ENCODE measurements at places on chromosomes 4 and X.

DNA sequence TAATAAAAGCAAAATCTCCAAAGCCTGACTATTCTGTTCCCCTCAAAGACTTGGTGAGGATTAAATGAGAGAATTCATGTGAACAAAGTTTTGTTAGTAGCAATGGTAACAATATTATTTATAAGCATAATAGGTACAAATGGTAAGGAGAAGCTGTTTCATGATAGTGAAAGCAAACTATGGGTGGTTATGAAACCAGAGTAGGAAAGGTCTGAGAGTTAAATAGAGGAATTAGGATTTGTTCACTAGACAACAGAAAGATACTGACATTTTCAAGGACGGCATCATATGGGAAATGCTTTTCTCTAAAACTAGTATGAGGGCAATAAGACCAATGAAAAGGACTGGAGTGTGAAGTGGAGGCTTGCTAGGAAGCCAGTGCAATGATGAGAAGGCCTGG, 128.6 kb upstream of the FTHL17 start:
- no peak for DNase-seq

GRCh38 chr4:11467931-11468330, 39.2 kb upstream of the HS3ST1 start:
- no peak for DNase-seq

DNA sequence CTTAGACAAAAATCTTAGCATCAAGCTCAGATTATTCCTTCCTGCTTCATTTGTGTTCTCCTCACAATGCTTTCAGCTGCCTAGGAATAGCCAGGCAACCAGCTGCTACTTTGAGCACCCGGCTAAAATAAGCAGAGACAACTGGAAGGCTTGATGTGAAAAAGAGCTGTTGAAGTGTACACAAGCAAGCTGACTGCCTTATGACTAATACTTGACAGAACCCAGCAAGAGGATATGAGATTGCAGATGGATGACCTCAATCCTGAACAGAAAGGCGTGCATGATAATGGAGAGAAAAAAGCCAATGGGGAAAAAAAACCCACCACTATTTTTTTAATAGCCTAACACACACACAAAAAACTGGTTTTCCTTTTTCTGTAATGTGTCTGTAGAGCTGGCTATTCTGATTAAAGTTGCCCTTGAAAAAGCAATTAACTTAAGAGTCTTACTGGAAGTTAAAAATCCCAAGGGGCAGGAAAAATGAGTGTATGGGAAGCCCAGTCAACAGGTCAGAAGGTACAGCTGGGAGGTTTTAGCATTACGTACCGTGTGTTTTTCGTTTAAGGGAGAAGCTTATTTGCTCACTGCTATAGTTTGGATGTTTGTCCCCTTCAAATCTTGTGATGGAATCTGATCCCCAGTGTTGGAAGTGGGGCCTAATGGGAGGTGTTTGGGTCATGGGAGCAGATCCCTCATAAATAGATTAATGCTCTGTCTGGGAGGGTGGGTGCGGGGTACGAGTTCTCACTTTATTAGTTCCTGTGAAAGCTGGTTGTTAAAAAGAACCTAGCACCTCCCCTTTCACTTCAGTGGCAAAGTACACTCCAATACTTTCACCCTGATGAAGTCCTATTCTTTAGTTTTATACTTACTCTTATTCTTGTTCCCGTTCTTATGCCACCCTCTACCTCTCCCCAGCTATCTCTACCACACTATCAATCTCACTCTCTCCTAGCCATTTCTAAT, 37.1 kb upstream of the HERC6 start:
- DNase-seq: peak; percentile 83

DNA sequence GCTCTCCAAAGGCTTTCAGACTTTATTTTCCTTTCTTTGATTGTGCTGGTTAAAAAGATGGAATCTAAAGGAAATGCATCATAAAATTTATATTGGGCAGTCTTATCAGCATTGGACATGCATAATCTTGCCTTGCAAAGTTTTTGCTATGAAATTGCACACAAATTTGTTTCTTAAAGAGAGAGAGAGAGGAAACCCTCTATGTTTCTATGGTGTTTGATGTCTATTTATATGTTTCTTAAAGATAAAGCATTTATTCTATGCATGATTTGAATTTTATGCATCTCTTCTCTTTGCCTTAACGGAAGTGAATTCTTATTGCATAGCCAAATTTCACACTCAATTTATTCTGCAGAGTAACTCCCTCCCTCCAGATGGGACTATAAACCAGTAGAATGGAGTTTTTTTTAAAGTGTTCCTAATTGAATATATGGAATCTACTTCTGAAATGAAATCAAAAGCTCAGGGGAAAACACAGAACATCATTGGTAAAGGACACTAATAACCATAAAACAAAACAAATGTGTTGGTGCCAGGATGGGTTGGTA, 83.5 kb upstream of the PPARGC1A start:
- no peak for DNase-seq

GRCh38 chr4:158015241-158015640, 157.6 kb downstream of the GASK1B start:
- peak; percentile 6 for DNase-seq

DNA sequence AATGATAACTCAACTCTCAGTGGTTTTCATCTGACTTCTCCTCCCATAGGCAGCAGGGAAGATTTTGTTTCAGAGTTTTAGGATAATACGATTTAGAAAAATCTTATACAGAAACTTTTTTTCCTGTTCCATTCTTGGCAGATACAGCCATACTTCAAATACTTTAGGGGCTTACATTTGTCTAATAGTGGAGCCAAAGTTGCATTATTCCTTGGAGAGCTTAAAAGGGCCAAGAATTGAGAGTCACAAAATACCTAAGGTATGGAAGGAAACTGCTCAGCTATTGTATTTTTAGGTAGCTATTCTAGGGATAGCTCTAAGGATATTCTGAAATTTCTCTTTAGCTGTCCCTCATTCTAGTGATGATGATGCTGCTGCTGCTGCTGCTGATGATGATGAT, 132.9 kb upstream of the PTCHD1 start:
- no peak for DNase-seq

DNA sequence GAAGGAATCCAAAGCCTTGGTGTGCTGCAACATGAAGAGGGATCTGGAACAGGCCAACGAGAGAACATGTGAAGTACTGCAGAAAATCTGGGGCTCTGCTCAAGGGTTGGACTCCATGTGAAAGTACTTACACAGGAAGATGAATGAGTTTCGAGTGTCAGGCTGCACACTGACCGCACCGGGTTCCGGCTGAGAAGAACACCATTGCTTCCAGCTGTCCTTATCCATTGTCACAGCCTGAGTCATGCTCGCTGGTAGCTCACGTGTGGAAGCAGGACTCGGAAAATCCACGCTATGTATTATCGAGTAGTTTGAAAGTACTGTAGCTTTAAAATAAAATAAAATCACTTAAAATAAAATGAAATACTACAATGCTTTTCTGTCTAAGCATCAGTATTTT, 50.4 kb upstream of the TBL1X start:
- DNase-seq: no peak

GRCh38 chrX:115284877-115285276, 4.6 kb upstream of the LUZP4 start:
- no peak for DNase-seq

All from hepatic stellate cell (primary cell).